Stimulated activated CD8-positive, alpha-beta memory T cell treated with anti-CD3 and anti-CD28 coated beads, Interleukin-7, amount 100 ng/mL, for 1 hour (primary cell): ENCODE measurements at places on chromosomes 11 and 22.

DNA sequence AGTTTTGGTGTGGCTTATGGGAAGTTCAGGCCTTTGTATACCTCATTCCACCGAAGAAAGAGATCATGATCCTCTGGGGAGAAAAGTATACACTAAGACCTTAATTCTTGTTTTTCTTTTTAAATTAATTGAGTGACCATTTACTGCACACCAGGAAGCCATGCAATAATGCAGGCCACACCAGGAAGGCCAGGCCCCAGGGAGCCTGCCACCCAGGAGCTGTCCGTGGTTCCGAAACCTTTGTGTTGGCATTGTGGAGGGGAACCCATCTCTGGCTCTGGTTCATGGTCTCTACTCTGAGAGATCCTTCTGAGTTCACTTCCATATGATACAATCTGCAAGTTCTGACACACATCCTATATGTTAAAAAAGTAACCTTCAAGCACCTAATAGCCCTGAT lies 291.8 kb downstream of the MIAT start:
- DNase-seq: no peak

DNA sequence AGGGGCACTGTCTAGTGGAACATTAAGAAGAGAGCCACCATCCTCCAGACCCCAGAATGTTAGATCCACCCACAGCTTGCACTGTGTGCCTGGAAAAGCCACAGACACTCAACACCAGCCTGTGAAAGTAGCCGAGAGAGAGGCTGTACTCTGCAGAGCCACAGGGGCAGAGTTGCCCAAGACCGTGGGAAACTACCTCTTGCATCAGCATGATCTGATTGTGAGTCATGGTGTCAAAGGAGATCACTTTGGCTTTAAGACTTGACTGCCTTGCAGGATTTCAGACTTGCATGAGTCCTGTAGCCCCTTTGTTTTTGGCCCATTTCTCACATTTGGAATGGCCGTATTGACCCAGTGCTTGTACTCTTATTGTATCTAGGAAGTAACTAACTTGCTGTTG lies 115.9 kb upstream of the CCDC179 start:
- DNase-seq: no peak

DNA sequence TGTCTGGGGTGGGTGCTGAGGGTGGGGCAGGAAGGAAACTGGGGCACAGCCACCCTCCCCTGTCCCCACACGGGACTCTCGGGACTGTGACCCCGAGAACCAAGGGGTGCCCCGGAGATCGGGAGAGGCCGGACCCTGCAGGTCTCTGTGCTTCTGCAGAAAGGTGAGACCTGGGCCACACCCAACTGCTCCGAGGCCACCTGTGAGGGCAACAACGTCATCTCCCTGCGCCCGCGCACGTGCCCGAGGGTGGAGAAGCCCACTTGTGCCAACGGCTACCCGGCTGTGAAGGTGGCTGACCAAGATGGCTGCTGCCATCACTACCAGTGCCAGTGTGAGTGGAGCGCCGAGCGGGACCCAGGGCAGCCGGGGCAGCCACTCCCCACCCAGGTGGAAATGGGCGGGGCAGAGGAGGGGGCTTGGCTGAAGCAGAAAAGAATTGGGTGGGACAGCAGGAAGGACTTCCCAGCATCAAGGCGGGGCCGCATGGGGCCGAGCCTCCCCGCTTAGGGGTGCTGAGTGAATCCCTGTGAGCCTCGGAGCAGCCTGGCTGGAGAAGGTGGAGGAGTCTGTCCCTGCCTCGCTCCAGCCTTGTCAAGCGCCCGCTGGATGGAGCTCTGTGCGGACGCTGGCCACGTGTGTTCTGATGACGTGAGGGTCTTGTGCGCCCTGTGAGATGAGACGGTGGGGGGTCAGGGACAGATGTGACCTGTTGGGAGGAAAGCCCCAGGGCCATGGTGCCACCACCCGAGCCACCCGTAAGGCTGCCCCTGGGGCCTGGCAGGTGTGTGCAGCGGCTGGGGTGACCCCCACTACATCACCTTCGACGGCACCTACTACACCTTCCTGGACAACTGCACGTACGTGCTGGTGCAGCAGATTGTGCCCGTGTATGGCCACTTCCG lies 29.3 kb upstream of the MUC5B start:
- DNase-seq: no peak

GRCh38 chr22:49627217-49628181 lies 200.2 kb downstream of the BRD1 start:
- DNase-seq: no peak

DNA sequence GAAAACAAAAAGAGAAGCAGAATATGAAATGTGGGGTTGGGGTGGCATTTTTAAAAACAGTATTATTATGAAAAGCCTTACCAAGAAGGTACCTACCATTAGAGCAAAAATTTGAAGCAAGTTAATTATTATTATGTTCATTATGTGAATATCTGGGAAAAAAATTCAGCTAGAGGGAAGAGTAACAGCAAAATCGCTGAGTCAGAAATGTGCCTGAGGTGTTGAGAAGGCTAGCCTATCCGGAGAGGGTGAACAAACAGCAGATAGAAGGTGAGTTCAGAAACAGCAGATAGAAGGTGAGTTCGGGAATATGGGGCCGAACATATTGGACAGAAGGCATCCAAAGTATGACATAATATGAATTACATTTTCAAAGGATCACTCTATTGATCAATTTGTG lies 536.8 kb upstream of the ANO5 start:
- DNase-seq: no peak

DNA sequence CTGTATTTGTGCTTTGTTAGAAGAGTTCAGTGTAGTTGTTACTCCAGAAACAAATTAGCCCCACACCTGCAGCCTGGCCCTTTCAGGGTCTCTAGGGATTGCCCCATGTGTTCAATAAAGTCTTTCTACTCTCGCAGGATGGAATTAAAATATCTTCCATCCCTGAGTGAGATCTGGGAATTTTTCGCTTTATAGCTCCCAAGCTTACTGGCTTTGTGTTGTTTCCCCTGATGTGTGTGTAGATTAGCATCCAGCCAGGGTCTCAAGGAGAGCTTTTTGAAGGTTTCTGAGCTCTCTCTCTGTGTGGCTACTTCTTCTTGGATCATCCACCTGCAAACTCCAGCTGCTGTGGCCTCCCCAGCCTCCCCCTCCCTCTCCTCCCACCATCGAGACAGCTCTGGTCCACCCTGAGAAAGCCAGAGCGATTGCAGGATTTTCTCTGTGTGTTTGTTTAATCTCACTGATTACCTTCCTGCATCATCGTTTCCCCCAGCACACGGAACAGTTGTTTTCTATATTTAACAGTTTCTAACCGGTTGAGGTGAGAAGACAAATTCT lies 553.5 kb downstream of the TBC1D22A start:
- DNase-seq: no peak

DNA sequence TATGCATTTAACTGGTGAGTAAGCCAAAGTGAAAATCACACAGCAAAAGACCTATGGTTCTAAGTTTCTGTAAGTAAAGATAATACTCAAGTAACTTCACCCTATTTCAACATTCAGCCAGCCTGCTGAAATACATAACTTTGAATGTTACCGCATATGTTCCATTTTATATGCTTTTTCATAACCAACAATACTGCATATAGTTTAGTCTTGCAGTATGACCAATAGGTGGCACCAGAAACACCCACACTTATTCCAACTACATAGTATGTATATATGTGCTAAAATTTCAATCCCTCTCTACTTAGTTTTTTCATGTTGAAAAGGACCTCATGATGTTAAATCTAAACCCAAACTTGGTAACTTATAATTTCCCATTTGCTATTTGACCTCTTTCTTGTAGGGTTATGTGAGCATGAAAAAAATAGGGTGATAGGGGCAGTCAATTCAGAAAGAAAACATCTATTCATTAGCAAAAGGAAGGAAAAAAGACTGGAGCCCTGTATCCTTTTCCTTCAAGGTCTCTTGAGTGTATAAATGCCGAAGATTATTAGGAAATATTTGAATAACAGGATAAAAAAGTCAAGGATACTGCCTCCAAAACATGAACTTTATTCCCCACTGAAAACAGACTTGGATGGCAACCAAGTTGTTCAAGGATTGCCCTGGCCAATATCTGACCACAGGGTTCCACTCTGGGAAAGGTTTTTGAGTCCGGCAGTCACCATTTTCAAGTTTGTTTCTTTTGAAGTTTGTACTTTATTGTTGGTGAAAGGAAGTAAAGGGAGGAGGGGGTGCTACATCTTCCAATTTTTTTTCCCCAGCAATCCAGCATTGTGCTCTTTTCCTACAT lies 23.8 kb upstream of the FZD4 start:
- no peak for DNase-seq

- DNase-seq: no peak
Observed at GRCh38 chr22:30282616-30283046, 6.7 kb downstream of the CASTOR1 start.

DNA sequence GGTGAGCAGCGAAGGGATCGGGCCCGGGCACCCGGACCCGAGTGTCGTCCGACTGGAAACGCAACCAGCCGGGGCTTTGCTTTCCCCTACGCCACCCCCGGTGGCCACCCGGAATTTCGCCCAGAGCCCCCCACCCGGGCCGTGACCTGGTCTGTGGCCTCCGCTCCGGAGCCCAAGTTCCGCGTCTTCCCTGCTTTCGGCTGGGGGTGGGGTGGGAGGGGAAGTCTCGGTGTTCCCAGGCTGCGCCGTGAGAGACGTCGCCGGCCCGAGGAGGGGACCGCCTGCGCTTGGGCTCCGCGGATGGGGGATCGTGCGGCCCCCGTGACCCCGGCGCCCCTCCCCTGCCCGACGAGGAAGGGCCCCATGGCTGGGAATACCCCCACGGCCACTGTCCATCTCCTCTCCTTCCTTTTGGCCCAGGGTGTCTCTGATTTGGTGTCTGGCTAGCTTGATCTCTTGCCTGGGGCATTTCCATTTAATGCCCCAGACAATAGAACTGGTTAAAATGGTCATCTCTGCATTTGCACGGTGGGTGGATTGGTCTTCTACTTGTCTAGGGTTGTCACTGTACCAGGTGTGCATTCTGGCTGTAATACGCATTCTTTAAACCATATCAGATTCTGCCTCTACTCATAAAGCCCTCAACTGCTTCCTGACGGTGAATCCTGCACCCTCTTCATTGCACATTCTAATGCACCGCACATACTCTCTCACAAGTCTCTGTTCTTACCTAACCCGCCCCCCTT lies 789 bp downstream of the SIK2 start:
- no peak for DNase-seq

DNA sequence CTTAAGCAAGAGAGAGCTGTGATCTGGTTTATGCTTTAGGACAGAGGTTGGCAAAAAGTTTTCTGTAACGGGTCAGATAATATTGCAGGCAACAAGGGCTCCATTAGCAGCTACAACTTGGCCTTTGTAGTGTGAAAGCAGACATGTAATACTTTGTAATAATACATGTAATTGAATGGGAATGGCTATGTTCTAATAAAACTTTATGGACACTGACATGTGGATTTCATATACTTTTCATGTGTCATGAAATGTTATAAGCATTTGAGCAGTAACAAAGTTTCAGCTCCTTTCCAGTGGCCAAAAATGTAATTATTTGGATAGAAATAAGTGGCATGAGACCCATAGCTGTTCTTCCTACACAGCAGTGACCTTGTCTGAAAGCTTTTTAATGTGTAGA lies 3.1 kb downstream of the DYNC2H1 start:
- DNase-seq: no peak

DNA sequence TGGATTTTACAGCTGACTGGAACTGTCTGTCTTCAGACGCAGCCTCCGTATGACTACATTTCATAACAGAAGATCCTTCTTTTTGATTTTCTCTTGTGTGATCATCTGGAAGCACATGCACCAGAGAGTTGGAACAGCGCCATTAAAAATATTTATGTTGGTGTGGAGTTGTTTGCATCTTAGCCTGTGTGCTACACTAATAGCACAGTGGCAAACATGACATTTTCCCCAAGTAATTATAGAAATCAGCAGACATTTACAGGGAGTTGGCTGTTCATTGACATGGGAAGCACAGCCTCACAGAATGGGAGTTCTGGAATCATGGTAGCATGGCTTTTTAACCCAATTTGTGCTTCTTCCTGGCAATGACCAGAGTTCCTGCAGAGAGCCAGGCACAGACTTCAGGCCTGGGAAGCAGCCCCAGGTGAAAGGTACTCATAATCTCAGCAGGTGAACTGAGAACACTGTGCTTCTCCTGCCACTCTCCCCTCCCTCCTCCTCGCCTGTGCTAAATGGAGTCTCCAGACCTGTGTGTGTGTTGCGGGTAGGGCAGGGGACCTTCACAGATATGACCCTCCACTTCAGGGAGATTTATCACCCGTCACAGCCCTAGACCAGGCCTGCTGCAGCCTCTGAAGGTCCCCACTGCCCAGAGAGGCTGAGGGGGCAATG lies 82.8 kb upstream of the PLET1 start:
- no peak for DNase-seq

DNA sequence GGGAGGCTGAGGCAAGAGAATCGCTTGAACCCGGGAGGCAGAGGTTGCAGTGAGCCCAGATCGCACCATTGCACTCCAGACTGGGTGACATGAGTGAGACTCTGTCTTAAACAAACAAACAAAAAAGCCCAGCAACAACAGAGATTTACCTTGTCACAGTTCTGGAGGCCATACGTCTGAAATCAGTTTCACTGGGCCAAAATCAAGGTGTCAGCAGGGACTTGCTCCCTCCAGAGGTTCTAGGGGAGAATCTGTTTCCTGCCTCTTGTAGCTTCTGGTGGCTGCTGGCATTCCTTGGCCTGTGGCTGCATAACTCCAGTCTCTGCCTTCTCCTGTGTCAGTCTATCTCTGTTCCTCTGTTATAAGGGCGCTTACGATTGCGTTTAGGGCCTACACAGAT lies 1.5 kb downstream of the DDX10 start:
- DNase-seq: no peak

GRCh38 chr11:372809-373715 lies 3.8 kb downstream of the B4GALNT4 start:
- no peak for DNase-seq

DNA sequence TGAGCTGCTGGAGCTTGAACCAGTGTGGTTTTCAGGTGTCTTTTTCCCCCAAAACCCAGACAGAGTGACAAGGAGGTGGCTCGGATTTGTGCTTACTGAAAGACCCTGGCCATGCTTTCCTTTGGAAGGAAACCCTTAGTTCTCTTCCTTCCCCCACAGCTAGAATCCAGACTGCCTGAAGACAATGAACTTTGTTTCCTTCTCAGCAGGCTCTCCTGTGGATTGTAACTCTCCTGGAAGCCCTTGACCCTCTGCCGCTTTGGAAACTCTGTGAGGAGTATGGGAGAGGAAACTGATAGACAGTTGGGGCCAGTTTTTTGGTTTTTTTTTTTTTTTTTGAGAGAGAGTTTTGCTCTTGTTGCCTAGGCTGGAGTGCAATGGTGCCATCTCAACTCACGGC lies 62.1 kb upstream of the SESN3 start:
- DNase-seq: no peak

GRCh38 chr11:70711095-70711910 lies 313.0 kb downstream of the CTTN start:
- DNase-seq: no peak

DNA sequence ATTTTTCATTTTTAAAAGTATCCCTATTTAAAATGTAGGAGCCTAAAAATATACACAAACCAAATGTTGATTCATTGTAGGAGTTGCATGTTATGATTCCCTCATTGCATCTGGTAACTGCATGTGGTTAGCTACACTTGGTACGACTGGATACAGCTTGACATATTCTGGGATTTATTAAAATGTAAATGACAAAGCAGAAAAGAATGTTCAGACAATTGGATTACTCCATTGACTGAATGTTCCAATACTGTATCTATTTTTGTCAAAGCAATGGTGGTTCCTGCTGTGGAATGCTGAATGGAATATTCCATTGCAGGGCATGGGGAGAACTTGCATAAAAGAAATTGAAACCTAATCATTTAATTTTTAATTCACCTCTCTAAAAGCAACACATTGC lies 30.8 kb downstream of the BLID start:
- DNase-seq: no peak
